Inflammatory macrophage treated with lipopolysaccharide for 4 hours (primary cell): ENCODE measurements at places on chromosomes 5 and 9.

DNA sequence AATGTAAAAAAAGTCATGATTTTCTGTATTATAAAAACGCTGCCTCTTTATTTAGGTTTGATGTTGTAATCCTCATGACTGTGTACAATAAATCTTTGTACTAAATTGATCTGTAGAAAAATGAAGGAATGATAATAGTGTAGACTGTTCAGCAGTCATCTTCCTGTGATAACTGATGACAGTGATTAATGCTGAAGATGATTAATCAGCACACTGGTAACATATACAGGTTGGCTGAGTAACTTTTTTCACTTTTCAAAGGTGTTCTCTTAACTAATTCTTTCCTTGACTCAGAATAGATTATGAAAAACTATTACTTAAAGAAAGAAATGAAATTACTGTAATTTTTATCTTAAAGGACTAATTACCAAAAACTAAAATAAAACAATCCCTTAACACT, 122.5 kb downstream of the RFX3 start:
- DNase-seq = no peak

DNA sequence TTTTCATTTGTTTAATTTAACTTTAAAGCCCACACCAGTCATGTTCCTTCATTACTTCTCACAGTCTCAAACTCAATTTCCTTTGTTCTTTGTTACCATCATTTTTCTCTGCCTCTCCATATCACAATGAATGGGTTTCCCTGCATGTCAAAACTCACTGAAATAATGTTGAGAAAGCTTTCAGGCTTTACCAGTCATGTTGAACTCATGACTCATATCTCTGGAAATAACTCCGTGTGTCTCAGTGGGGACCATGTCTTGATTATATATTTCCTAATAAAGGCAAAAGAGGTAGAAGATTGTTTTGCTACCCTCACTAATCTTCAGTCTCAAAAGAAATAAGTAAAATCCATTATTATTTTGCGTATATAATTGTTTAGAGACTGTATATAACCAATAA, 231.2 kb downstream of the CHSY3 start:
- DNase-seq = peak; percentile 9

DNA sequence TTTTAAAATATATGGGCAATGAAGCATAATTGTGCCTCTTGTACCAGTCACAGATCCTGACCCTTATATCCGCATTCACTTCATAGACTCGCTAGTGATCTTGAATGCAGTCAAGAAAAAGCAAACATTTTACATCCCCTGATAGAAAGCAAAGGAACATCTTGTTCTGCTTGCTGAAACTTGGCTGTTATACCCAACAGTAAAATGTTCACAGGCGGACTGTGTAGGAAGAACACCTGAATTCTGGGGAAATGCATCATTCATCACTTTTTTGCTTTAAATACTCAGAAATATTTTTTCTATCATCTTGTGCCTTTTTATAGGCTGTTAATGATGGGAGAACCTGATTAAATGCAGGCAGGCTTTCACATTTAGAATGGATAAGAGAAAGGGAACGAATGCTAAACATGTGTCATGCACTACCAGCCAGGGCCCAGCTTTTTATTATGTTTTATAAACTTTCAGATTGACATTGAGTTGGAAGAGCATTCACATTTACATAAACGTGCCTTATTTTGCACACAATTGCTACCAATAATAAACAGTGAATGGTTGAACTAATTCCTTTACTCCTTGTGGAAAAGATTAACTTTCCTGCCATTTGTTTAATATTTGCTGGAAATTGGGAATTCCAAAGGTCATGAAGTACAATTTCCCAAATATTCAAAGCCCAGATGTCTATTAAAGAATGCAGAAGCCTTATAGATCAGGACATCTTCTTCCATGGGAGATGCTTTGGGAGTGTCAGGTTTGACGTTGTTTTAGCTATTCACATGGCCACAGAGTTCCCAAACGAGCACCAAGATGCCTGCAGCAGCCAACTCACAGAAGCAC, 756.2 kb downstream of the TLE1 start:
- DNase-seq = no peak

DNA sequence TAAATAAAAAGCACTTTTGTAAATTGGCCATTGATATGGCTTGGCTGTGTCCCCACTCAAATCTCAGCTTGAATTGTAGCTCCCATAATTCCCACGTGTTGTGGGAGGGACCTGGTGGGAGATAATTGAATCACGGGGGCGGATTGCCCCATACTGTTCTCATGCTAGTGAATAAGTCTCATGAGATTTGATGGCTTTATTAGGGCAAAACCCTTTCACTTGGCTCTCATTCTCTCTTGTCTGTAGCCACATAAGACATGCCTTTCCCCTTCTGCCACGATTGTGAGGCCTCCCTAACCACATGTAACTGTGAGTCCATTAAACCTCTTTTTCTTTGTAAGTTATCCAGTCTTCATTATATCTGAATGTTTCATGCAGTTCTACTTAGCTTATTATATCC, 153.2 kb downstream of the TARS1 start:
- DNase-seq = no peak

DNA sequence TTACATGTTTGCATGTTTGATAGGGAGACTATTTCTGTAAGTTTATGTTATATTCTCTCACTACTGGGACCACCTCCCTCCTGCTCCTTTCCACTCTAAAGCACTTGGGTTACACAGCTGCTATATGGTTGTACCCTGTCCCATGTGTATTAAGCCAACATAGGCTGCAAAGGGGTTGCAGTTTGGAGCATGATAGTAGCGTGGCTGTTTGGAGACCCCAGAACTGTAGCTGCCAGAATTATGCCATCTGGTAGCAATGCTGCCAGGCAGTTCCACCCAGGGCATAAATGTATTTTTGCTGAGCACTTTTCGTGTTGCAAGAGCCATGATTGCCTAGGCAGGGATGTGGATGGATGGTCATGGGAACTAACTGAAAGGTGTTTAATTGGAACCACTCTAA, 81.8 kb downstream of the CNTLN start:
- DNase-seq = no peak

DNA sequence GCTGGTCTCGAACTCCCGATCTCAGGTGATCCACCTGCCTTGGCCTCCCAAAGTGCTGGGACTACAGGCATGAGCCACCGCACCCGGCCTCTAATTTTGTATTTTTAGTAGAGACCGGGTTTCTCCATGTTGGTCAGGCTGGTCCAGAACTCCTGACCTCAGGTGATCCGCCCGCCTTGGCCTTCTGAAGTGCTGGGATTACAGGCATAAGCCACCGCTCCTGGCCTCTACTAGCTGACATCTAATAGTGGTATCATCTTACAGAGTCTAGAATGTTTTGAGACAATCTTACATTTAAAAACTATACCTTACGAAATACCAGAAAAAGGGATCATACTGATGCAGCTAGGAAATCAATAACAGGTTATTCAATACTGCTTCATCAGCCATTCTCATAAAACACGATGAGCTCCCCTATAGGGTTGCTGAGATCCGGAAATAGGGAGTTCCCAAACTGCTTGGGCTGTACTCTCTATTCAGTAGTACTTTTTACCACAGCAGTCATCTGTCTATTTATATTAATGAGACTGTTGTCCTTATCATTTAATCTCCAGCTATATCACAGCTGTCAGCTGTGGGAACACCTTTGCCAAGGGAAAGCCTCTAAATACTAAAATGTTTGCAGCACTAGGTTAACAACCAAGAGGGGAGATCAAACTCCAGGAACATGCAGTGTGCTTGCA, 8.1 kb upstream of the UBE2D2 start:
- no peak for DNase-seq

DNA sequence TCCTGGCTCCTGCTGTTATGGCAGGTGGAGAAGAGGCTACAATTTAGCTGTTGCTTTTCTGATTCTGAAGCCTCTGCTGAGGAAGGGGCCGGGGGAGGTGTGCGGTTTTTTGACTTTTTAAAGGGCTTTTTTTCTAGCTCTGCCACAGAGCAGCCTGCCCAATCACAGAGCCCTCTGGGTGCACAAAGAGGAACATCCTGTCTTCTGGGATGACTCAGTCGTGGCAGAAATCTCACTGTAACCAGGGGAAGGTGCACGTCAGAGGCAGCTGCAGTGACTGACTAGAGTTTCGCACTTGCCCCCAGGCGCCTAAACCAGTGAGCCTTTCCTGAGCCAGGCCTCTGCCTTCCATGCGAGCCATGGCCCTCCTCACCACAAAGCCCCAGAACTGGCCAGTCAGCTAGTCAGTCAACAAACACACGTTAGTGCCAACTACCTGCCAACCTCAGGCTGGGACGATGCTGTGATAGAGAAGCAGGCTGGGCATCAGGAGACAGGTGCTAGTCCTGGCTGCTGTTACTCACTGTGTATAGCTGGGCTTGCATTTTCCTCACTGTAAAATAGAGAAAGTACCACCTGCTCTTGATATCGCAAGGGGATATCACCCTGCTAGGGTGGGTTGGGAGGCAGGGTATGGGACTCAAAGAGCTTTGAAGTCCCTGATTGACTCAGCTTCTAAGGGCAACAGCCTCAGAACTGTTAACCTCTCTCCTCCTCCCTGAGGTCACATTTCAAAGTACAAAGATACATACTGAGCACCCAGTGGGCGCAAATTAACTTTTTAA, 2.2 kb downstream of the AKNA start:
- peak; percentile 96 for DNase-seq
